Endothelial cell (in vitro differentiated cells): ENCODE measurements at places on chromosomes 11 and 22. TPM values are rescaled to one million over a fixed set of nuclear protein-coding genes. Genes with fewer than 3 reads are reported as not detected.

- peak; percentile 86 for DNase-seq
Observed at GRCh38 chr11:94183886-94184264, 55.2 kb downstream of the PANX1 start.

Gene CDCA5
- 14.8 TPM for total RNA-seq

DNA sequence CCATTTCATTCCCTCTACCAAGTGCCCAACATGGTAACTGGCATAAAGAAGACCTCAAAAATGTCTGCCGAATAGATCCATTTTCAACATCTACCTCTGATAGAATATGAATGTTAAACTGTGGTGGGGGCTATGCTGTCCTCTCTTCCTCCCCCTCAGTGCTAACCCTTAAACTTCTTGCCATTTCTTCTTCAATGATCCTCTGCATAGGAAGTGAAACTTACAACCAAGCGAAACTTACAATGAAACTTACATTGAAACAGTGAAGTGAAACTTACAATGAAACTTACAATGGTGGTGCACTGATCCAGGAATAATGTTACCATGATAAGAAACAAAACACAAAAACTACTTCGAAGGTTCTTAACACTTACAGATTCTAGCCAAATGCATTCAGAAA, 4.7 kb downstream of the RTCB start:
- DNase-seq, result no peak

Gene SYT12
- total RNA-seq, result 0.82 TPM

GRCh38 chr11:128686745-128687177, 7.1 kb upstream of the FLI1 start:
- DNase-seq, result peak; percentile 55

- no peak for DNase-seq
Observed at GRCh38 chr11:120610111-120610510, 98.6 kb downstream of the GRIK4 start.

- no peak for DNase-seq
Observed at GRCh38 chr11:120522736-120523135, 11.2 kb downstream of the GRIK4 start.

DNA sequence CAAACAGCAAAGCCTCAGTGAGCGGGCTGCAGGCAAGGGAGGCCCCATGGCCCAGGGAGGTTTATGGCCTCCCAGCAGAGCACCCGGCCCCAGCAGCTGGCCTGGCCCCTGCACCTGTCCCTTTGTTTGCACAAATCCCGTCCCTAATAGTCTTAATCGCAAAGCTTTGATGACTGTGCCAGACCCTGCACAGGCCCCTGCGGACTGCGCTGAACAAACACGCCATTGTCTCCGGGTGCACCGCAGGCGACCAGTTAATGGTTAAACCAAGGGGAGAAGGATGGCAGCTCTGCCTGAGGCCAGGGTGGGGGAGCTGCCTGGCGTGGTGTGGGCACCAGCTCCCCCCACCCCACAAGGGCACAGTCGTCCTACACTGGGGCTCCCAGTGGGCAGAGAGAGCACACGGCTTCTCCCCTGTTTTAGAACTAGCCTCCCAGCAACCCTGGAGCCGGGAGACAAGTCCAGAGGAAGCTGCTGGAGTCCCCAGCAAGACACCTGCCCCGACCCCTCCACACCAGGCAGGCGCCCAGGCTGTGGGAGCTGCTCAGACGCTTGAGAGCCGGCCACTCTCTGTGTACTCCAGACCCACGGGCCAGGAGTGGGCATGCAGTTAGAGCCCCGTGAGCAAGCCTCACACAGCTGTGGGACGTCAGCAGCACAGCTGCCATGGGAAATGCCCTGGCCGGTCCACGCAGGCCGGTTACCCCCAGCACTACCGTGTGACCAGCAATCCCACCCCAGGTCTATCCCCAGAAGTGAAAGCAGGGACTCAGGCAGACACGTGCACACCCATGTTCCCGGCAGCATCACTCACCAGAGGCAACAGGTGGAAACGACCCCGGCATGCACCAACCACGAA, 39.7 kb upstream of the TH start:
- DNase-seq, result no peak
